Stimulated activated CD8-positive, alpha-beta memory T cell treated with anti-CD3 and anti-CD28 coated beads, Interleukin-7, amount 100 ng/mL, for 4 hours (primary cell): ENCODE measurements at places on chromosomes 5 and 9.

DNA sequence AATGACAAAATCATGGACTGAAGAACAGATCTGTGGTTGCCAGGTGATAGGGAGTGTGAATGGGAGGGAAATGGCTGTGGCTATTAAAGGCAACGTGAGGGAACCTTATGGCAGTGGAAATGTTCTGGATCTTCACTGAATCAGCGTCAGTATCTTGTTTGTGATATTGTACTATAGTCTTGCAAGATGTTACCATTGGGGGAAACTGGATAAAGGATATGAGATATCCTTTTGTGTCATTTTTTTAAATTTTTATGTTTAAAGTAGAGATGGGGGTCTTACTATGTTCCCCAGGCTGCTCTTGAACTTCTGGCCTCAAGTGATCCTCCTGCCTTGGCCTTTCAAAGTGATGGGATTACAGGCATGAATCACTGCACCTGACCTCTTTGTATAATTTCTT lies 95.5 kb downstream of the RPS23 start:
- DNase-seq: no peak

GRCh38 chr5:10625700-10626472 lies 62.0 kb downstream of the ANKRD33B start:
- DNase-seq: no peak

DNA sequence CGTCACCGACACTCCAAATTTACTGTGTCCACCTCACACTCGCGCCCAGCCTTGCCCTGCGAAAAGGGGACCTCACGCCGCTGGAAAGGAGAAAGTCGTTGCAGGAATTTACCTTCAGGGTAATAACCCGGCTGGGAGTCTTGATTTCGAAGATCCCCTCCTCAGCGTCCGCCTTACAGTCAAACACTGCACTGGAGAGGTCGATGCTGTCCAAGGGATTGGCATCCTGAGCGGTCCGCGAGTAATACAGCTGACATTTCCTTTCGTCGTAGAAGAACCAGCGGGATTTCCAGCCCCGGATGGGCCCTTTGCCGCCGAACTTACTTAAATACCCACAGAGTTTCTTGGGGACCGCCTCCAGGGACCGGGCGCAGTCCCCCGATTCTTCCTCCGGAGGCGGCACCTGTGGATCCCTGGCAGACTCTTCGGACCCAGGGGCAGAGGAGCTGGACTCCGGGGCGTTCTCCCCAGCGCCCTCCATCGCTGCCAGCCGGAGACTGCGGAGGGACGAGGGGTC lies 330 bp downstream of the TBC1D2 start:
- peak; percentile 10 for DNase-seq

DNA sequence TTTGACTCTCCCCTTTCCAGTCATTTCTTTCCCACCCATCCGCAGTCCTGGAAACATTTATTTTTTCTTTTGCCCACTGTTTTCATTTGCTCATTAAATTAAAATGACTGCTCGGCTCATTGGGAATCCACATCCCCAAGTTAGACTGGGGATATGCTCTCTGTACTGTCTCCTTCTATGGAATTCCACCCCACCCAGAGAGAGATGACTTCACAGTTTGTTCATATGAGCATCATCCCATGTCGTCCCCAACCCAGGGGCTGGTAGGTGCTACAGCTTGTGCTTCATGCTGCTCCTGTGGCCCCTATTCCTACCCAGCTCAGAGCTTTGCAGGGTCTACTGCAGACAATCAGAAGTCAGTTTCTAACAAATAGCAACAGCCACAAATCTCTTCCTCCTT lies 16.5 kb upstream of the RARS1 start:
- no peak for DNase-seq

- no peak for DNase-seq
Observed at GRCh38 chr5:66963559-66963971, 233.0 kb downstream of the CD180 start.

DNA sequence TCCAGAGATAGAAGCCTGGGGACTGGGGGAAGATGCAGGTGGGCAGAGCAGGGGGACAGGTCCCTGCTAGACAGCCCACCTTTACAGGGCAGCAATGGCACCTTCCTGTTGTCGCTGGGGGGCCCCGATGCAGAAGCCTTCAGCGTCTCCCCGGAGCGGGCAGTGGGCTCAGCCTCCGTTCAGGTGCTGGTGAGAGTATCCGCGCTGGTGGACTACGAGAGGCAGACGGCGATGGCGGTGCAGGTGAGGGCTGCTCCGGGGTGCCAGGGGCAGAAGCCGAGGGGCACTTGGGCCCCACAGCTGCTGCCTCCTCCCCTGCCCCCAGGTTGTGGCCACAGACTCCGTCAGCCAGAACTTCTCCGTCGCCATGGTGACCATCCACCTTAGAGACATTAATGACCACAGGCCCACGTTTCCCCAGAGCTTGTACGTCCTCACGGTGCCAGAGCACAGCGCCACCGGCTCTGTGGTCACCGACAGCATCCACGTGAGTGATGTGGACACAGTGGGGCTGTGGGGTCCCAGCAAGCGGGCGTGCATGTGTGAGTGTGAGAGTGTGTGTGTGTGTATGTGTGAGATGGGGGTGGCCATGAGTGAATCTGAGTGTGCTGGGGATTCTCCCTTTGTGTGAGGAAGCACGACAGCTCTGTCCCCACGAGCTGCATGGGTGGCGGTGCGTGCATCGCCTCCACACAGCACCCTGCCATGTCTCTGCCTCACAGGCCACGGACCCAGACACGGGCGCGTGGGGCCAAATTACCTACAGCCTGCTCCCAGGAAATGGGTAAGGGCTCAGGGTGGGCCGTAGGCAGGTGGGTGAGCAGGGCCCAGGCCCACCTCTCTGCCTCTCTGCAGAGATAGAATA lies 28.4 kb downstream of the CDHR2 start:
- DNase-seq: no peak

DNA sequence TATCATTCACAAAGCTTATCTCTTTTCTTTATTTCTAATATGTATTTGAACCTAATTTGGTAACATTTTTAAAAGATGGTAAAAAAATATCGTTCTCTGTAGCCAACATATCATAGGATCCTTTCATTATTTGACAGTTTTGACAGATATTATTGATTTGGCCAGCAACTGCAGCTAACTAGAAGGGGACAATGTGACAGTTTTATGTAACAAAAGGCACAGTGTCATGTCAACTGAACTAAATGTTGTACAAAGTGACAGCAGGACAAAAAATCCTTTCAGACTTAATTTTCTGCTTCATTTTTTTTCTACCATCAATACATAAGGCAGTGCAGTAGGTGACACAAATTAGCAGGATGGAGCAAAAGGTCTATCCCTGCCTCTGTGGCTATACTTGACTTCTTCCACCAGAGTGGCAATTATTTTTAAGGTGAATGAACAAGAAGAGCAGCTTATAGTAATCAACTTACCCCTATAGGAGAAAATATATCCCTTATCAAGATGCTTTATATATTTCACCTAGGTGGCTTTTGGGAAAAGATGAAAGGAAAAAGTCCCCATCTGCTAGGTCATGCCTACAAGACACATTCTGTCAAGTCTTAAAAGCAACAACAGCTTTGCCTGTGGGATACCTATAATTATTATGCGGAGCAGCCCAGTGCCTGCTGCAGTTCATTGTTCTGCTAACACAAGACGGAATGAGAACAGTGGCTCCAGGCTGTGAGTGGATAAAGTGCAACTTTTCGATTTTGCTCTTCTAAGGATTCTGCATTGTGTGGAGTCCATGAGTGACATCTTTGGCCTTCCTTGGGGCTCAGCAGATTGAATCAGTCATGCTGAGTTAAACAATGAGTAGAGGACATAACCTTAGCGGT lies 694.9 kb downstream of the ISL1 start:
- no peak for DNase-seq

GRCh38 chr5:133782736-133783135 lies 170.4 kb upstream of the FSTL4 start:
- no peak for DNase-seq

DNA sequence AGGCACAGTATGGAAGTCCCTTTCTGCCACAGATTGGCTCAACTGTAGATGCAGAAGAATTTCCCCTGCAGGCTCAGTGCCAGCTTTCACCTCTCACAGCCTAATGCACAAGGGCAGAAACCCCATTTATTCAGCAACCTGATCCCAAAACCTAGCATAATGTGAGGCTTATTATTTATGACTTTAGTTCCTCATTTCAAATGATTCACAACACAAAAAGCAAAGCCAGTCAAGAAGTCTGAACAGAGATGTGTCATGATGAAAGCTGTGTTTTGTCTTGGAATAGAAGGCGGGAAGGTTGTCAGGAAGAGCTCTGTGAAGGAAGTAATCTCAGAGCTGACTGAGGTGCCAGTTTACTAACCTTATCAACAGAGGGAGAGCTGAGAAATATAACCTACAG lies 369.7 kb downstream of the LRRC70 start:
- DNase-seq: no peak

DNA sequence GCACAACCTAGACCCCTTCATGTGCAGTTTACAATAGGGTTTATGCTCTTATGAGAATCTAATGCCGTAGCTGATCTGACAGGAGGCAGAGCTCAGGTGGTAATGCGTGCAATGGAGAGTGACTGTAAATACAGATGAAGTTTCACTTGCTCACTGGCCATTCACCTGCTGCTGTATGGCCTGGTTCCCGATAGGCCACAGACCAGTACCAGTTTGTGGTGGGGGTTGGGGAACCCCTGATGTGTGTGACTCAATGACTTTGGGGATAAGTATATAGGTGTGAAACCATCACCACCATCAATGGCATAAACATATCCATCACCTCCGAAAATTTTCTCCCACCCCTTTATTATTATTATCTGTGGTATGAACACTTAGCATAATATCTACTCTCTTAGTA lies 42.1 kb downstream of the TLR4 start:
- no peak for DNase-seq

GRCh38 chr5:61943713-61944112 lies 362.3 kb upstream of the KIF2A start:
- DNase-seq: no peak

DNA sequence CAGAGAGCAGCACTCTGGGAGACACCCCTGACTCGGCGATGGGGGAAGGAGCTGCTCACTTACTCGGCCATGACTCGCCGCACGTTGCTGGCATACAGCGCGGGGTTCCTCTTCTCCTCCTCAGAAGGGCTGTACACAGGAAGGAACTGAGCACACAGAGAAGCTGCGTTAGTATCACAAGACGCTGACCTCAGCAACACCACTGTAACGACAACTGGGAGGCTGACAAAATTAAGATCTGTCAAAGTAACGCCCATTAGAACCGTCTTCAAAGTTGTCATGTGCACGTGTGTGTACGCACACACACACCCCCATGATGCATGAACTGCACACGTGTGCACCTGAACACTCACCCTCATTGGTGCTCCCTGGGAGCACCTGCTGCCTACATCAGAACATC lies 32.1 kb upstream of the SLC6A3 start:
- no peak for DNase-seq

DNA sequence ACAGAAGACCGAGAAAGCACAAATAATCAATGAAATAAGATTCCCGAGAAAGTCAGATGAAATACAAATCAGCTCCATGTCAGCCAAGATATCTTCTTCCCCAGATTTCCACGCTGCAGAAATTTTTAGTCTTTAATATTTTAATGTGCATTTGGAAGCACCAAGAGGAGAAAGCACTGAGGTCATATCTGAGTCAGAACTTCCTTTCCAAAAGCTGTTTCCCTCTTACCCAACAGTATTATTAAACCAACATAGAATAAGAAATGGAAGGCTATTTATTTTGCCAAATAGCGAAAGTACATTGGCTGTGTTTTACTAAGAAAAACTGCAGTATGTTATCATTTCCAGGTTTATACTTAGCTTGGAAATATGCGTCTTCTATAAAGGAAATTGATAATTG lies 772.1 kb upstream of the CDH9 start:
- no peak for DNase-seq
